ENCODE measurements at places on chromosomes 4 and X.

DNA sequence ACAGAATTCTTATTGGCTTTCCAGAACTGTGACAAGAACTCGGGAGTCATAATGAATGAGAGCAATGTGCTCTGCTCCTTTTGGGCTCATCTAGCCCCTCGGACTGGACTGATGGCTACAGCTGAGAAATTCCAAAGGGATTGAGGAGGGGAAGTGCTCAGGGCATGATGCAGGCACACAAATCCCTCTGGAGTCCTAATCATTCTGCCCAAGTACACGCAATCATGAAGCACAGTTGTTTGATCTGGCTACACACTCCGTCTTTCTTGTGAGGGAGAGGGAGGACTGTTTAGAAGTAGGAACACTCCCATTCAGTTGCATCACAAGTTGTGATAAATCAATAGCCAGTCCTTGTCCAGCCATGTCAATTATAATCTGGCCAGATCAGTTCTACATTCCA lies 237.5 kb downstream of the COL25A1 start:
- DNase-seq: no peak

- DNase-seq: no peak
Measured at GRCh38 chr4:6989331-6989923, 53.7 kb upstream of the TADA2B start.

DNA sequence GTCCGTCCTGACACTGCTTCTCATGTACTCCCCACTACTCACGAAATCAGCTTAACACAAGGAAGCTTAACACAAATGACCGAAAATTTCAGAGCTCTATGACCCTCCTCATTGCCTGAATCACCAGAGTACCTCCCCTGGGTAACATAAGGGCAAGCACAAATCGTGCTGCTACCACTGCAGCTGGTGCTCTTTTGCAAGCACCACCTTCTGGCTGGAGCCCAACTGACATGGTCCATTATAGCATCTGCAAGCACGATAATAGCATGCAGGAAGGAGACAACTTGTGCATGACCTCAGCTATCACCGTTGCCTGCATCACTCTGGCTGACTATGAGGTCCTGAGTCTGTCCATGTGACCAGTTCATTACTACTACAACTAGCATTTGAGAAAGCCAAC lies 308.0 kb downstream of the TEX13C start:
- DNase-seq: no peak

DNA sequence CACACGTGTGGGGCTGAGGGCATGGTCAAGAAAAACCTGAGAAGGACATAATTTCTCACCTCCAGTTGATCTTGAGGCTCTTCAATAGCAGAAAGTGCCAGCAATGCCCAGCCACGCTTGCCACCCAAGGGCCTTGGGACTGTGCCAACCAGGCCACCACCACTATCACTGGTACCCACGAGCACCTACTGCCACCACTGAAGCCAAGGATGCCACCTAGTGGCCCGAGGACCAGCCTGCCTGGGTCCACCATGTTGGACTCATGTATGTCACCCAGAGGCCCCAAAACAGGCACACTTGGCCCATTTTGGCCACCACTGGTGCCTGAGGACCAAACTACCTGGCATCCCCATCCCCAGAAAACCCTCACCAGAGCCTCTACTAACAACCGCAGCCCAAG lies 191.8 kb downstream of the ADAM29 start:
- DNase-seq: no peak

GRCh38 chr4:39308611-39309010 lies 57.6 kb downstream of the RFC1 start:
- DNase-seq: no peak

- peak; percentile 65 for DNase-seq
Measured at GRCh38 chr4:155667568-155668511, 1.2 kb downstream of the GUCY1A1 start.

GRCh38 chr4:7698584-7698983 lies 241.1 kb downstream of the AFAP1 start:
- DNase-seq: no peak

- DNase-seq: peak; percentile 27
Measured at GRCh38 chr4:148435654-148436406, 6.4 kb downstream of the NR3C2 start.

- peak; percentile 3 for DNase-seq
Measured at GRCh38 chrX:118353081-118353850, 7.4 kb downstream of the WDR44 start.

- DNase-seq: peak; percentile 1
Measured at GRCh38 chrX:7582191-7582590, 260.8 kb upstream of the VCX start.

GRCh38 chr4:141395246-141395830 lies 174.6 kb downstream of the ZNF330 start:
- no peak for DNase-seq

DNA sequence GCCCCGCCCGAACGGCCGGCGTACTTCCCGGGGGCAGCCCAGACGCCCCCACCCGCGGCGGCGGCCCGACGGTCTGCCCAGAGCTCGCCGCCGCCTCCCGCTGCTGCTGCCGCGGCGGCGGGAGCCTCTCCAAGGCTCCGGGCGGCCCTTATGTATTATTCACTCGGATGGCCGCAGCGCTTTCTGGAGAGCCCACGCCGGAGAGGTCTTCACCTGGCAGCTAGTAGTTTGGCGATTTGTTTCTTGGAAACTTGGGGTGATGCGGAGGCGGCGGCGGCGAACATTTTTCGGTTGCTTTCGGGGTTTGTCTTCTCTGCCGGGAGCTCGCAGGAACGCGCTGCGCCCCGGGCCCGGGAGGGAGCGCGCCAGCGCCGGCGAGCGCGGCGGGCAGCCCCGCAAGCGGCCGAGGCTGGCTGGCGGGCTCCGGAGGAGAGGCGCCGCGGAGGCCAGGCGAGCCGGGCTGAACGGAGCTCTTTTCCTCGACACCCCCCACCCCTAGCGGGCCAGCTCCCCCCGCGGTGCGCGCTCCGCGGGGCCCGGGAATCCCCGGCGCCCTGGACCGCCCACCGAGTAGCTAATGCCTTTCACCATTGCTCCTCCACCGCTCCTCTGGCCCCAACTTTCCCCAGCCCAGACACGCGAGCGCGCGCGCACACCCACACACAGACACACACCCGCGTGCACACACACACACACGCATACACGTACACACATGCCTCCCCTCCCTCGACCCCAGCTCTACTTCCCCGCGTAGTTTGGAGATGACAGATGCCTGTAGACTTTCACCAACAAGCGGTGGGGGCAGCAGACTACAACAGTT lies 113.5 kb downstream of the DHX15 start:
- DNase-seq: peak; percentile 39

DNA sequence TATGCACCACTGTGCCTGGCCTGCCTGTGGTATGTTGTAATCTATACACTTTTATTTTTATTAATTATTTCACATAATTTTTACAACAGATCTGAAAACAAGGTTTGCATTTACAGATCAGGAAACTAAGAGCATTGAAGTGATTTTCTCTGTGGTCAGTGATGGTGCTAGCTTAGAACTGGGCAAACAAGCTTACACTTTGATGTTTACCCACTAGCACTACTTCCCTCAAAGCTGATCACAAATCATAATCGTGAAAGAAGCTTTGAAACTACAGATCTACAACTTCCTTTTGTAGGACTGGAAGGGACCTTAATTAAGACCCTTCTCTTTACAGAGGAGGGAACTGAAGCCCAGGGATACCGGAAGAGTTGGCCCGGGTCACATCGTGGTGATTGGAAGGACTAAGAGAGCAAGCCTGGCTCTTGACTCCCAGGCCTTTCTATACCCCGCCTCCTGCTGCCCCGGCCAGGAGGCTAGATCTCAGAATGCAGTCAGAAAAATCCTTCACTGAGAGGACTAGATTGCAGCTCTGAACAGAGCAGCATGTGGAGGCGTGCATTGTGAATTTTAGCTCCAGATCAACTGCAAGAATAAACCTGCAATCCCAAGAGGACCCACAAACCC lies 93.7 kb upstream of the ZNF827 start:
- no peak for DNase-seq

DNA sequence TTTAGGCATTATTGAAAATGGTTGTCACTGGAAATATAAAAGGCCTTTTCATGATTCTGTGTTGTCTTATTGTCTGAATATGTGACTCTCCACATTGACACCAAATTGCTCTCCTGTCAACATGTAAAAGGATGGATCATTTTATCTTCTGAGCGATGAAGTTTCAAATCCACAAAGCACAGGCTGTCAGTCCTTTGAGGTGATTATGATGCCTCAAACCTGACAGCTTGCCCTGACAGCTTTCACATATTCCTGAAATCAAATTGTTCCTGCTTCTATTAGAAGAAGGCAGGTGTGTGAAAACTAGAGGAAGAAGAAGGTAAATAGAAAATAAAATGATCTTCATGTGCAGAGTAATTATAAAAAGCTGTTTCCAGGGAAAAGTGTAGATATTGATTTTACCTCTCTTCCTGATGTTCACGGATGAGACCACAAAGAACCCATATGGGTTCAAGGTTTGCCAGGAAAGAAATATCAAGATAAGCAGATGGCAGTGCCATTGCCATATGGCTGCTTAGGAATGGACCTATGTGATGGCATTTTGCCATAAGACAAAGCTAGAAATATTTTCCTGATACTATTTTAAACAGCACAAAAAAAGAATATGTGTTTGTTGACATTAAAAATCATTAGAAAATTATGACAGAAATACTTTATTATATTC lies 1006.3 kb upstream of the AGA start:
- DNase-seq: no peak

- no peak for DNase-seq
Measured at GRCh38 chr4:128983771-128984485, 109.4 kb downstream of the SCLT1 start.

- DNase-seq: no peak
Measured at GRCh38 chrX:48919360-48919841, 577 bp upstream of the PIM2 start.

Measured in Ammon's horn (tissue), 1 donor.